Daoy (cell line): ENCODE measurements at places on chromosomes 5 and 9. TPM values are rescaled to one million over a fixed set of nuclear protein-coding genes. Genes with fewer than 3 reads are reported as not detected.

SLC9A3 gene
- total RNA-seq, result 1.3 and 2.2 TPM in 2 replicates

- peak; percentile 59 for DNase-seq
Measured at GRCh38 chr5:119288379-119289033, 67.3 kb upstream of the TNFAIP8 start.

DNA sequence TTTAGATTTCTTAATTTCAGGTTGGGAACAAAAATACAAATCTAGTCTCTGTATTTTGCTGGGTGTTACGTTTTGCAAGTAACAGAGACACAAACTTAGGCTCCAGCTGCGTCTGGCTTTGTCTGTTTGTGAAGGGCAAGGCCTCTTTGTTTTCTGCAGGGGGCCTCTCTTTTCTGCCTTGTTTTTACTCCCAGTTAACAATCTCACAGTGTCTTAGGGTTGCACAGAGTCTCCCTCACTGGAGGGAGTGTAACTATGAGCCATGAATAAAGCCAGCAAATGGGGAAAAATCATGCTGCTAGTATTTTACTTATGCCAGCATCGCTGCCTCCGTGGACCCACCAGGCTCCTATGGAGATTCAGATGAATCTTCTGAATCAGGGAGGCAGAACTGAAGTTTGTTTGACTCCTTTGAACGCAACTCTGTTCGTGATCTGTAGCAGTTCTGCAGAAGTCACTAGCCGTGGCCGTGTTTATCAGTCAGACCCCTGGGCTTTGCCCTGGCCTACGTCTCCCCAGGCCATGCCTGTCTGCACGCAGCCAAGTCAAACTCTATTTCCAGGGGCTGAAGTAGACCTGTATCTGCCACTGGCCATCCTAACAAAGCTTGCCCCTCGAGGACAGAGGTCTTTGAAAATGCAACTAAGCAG, 77.2 kb downstream of the ATP10B start:
- DNase-seq, result no peak

- no peak for DNase-seq
Measured at GRCh38 chr5:138961221-138961620, 86.1 kb upstream of the LRRTM2 start.

DNA sequence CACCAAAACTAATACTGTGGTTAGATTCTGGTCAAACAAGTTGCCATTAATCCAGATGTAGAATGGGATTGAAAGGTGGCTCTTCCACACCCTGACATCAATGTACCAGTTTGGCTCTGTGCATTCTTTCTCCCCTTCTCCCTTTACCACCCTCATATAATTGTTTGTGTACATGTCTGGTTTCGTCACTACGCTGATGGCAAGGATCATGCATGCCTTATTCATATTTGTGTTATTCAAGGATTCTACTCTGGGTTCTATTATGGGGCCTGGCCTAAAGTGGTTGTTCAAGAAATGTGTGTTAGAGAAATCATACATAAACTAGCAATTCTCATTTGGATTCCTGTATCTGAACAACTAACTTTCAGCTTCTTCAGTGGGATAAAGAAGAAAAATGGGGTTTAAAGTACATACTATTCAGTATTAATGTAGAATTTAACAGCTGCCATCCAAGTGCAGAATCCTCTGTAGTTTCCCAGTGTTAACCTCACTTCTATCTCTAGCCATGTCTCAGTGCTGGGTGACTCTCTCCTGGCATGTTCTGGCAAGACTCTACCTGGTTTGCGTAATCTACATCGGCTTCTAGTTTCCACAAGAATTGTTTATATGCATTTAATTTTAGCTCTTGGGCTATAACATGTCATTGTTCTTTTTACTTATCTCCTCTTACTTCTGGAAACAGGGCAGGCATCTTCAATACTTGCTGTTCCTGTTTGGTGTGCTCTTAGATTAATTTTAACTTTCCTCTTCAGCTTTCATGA, 27.9 kb upstream of the CDKN2B start:
- no peak for DNase-seq

- DNase-seq, result no peak
Measured at GRCh38 chr5:11305245-11305644, 544.2 kb upstream of the DAP start.
